ENCODE measurements at places on chromosomes 7 and 10.
A peak's percentile ranks its signal among the peaks of the same experiment; 100 is the strongest.

DNA sequence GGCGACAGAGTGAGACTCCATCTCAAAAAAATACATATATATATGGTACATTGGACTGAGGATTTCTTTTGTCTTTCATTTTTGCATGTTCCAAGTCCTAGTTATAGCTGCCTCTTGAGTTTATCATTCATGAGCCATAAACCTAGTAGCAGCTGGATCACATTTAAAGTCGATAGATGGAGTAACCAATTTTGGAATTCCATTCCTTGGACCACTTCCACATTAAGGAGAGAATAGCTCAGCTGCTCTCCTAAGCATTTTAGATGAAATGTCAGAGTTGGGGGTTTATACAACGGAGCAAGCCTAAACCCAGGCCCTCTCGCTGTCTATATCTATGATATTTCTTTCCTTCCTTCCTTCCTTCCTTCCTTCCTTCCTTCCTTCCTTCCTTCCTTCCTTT is 141.2 kb downstream of the LYZL1 start:
- DNase-seq = peak; percentile 41

GRCh38 chr7:150357771-150358427 is 10.7 kb upstream of the REPIN1 start:
- DNase-seq = no peak

- peak; percentile 88 for DNase-seq
Measured at GRCh38 chr7:17123020-17123419, 175.4 kb upstream of the AHR start.

DNA sequence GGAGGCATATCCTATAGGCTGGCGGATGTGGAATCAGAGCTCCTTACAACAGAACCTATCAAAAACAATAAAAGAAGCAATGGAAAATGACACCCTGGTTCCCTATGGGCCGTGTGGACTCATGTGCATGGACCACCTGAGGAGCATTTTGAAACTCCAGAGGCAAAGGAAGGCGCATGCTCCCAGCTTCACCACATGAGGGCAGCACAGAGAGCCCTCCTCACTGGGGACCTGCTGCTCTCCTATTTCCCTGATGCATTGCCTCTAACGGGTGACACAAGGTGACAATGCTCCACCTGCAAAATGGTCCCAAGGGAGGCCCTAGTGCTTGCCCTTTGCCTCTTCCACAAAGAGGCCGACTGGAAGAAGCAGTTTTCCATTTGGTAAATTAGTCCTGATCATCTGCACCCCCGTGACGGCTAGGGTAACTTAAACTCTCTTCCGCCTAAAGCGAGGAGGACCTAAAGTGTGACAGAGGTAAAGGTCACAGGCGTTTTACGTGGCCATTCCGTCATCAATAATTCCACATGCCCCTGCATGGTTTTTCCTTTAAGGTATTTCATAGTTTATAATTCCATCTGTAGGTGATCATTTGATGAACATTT is 67.7 kb downstream of the GPAM start:
- peak; percentile 11 for DNase-seq

DNA sequence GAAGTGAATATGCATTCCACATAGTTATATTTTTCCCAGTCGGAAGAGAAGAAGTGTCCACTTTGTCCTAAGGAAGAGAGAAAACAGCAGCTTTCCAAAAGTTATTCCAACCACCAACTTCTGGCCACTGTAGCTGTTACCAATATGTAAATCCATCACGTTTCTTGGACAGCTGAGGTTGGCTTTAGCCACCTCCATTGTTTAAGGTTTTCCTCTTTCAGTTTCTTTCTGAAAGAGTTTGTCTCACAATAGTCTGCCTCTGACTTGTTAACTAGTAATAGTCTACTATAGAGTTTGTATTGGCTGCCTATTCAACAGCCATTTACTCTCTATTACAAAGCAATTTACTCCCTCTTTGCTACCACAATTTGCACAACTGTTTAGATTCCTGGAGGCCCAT is 457.6 kb upstream of the LRRN3 start:
- DNase-seq = no peak
